ENCODE measurements at places on chromosomes 4 and X.

- DNase-seq: no peak
Measured at GRCh38 chr4:147994076-147994475, 262.2 kb downstream of the ARHGAP10 start.

GRCh38 chr4:26887143-26887542 lies 26.5 kb downstream of the STIM2 start:
- no peak for DNase-seq

DNA sequence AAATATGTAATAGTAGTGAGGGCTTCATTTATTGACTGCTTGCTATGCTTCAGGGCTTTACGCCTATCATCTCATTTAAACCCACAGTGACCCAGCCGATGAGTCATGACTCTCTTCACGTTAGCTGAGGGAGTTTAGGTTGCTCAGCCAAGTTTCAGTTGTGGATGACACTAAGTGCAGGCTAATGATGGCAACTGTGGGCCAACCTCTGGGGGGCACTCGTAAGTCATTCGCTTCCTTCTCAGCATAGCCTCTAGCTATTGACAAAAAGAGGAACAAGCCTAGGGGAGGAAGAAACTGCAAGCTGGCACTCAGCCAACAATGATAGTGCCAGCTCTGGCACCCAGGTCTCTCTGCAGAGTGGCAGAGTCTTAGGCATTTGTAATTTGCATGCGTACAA lies 325.0 kb downstream of the ARHGAP10 start:
- peak; percentile 35 for DNase-seq

GRCh38 chr4:13580036-13580435 lies 35.7 kb upstream of the NKX3-2 start:
- no peak for DNase-seq

GRCh38 chrX:15769300-15769954 lies 20.9 kb upstream of the ZRSR2 start:
- DNase-seq: no peak

DNA sequence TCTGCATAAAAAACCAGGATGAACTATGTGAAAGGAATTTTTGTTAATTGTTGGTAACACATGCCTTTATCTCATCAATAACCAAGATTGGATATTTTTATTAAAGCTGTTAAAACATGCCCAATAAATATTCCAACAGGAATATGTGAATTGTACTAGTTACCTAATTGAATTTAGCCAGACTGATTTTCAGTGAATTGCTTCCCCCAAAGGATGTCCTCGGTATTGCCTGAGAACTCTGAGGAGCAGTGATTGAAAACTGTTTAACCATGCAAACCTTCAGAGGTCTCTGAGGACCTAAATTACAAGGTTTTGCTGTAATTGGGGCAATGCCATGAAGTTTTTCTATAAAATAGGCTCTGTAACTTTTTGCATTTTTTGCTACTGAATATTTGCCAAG lies 66.6 kb downstream of the BLTP1 start:
- no peak for DNase-seq

DNA sequence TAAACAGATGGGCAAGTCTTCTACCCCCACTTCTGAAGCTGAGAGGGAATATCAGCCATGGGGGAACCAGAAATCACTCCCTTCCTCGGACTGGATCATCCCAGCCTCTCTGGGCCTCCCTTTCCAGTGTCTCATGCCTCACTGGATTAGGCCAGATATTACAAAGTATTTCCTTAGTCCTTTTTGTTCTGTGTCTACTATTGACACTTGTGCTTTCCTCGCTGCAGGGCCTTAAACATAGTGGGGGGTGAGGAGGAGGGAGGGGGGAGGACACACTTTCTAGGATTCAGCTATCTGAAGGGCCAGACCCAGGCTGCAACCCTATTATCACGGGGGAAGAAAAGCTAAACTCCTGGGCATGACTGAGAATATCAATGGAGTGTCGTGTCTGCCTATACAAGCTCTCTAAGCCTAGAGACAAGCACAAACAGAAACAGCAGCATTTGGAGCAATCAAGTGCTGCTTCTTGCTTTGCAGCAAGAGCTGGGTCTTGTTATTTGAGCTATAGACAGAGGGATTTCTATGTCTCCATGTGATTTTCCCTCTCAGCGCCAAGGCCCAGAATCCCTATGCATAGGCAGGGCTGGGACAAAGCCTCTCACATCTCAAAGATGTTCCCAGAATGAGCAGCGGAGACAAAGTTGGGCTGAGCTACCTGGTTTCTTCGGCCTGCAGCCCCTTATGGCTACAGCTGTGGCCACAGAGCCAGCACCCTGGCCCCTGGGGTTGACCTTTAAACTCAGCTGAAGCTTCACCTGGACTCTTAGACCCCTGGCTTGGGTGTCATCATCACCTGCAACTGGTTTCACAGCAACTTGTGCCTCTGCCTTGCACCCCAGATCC lies 20.2 kb downstream of the PJA1 start:
- no peak for DNase-seq

DNA sequence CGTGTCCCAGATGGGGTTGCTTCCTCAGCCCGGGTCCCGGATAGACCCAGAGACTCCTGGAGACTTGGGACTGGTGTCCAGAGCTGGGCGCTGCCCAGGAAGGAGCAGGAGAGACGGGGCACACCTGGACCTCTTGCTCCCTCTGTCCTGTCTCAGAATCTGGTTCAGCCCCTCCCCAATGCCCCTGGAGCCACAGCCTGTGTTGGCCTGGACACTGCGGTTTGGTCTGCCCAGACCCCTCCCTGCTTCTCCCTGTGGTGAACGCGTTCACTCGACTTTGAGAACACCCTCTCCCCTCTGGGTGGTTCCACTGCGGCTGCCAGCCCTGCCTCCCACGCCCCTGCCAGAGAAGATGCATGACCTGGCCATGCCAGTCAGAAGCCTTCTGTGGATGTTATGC lies 111.1 kb downstream of the HMX1 start:
- no peak for DNase-seq

DNA sequence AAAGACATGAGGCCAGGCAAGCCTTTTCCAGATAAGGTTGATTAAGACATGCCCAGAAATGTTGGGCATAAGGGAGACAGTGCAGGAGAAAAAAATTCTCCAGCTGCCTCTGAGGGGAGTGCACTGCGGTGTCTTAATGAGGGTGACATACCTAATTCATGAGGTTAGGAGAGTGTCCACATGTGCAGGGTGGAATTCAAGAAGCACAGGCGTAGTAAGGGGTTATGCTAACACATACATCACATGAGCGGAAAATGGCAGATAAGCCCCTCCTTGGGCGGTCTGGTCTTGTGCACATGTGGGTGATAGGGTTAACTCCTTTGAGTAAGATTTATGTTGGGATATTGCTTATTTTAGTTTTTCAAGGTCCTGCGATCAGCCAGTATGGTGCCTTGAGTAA lies 122.4 kb downstream of the PHKA2 start:
- no peak for DNase-seq

GRCh38 chr4:52317361-52317879 lies 266.3 kb downstream of the SPATA18 start:
- DNase-seq: no peak

DNA sequence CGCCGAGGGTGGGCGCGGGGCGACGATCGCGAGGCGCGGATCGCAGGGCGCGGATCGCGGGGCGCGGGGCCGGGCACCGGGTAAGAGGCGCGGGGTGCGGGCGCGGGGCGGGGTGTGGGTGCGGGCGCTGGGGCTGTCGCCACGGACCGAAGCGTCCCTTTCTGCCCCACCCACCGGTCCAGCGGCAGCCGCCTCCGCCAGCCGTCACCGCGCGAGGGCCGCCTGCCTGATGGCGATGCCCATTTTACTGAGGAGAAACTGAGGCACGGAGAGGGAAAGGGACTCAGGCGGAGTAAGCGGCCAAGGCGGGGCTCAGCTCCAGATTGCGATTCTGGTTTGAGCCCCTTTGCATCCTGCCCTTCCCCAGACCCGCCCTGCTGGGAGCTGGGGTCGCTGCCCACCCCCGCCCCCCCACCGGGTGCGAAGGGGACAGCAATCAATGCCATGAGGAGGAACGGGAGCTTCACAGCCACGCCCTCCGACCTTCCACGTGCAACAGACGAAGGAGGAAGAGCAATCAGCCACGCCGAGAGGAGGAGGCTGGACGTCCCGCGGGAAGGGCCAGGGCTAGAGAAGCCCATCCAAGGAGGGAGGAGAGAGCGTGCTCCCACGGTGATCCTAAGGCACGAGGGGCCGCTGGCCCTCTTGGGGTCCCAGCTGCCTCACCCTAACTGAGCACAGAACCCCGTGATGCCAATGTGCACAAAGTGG lies 10.9 kb upstream of the MAN2B2 start:
- DNase-seq: no peak

- peak; percentile 35 for DNase-seq
Measured at GRCh38 chrX:23333842-23334520, 668 bp upstream of the PTCHD1 start.

DNA sequence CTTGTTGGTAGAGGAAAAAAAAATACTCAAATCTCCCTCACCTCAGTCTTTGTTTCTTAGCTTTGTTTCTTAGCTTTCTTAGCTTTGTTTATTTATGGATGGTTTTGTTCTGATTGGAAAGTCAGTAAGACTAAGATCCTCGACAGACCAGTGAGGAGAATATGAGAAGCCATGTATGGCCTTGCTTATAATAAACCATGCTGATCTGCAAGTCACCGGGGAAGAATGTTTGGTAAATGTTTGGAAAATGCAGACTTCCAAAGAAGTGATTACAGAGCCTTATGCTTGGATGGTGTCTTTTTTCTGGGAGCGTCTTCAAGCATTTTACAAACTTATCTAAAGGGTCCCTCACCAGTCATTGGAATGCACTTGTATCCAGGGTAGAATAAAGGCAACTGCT lies 90.1 kb upstream of the NOCT start:
- DNase-seq: no peak

DNA sequence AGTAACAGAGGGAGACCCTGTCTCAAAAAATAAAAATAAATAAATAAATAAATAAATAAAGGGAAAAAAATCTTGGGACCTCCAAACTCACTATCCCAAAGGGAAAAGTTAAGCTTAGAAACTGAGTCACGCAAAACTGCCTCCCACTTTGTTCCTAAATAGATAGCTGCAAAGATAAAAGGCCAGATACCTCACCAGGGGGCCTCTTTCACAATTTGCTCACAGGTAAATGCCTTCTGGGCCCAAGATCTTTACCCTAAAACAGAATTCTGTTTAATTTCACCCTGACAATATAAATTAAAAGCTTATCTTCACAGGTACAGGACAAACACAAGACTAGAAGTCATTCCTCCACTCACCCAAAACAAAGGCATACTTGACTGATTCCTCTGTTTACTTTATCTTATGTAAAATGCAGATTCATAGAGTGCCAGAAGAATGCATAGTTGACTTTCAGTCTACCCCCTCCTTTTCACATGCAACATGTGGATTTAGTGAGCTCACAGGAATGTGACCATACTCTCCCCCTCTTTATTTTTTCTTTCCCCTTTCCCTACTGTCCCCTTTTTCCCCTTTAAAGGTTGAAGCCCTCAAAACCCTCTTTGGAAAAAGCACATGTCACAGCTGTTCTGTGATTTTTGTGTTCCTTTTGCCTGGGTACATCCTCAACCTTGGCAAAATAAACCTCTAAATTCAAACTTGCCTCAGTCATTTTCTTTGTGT lies 23.4 kb downstream of the ELF2 start:
- DNase-seq: no peak

GRCh38 chrX:31656013-31656412 lies 584.2 kb upstream of the FTHL17 start:
- no peak for DNase-seq

GRCh38 chr4:175373031-175373430 lies 439.0 kb downstream of the GPM6A start:
- DNase-seq: no peak

GRCh38 chr4:26723216-26723615 lies 137.4 kb upstream of the STIM2 start:
- no peak for DNase-seq

DNA sequence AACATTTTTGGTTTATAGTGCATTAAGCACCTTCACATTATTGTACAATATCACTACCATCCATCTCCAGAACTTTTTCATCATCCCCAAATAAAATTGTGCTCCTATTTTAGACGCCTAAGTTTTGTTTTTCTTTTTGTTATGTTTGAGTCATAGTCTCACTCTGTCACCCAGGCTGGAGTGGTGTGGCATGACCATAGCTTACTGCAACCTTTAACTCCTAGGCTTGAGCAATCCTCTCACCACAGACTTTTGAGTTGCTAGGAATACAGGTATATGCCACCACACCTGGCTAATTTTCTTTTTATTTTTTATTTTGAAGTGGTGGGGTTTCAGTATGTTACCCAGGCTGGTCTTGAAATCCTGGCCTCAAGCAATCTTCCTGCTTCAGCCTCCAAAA lies 33.9 kb downstream of the PRSS12 start:
- no peak for DNase-seq

DNA sequence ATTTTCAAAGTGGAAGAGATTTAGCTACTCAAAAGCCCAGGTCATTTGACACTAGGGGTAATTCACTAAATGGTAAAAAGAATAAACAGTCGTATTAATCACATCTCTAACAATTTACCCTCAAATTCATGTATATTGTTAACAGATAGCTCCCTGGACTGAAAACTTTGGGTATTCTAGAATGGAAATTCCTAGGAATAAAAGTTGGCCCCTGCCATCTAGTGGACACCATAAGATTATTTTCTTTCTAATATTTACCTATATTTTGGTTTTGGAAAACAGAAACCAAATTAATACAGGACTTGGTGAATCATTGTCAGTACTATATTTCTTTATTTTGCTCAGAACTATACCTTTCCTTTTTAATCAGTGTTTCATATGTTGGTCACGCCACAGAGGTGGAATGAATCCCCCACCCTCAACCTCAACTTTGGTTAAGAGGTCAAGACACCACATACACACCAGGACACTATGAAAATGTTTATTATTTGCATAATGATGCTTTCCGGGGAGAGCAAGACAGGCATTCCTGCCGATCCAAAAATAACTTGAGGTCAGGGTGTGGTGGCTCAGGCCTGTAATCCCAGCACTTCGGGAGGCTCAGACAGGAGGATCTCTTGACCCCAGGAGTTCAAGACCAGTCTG lies 96.2 kb upstream of the APOOL start:
- no peak for DNase-seq

DNA sequence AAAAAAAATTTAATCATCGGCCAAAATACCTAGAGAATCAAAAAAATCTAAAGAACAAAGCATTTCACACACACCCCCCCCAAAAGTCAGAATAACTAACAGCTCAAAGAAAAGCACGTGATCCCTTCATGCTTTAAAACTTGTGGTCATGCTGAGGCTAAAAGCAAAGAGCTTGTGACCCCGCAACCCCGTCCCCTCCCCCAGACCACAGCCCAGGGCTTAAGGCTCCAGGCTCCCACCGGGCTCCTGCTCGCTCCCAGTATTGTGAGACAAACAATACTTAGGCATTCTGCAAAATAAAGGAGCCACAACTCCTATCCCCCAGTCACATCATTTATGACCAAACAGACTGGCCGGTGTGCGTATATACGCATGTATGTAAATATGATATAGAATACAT lies 62.1 kb upstream of the CCDC160 start:
- no peak for DNase-seq

GRCh38 chr4:72016011-72016410 lies 15.8 kb upstream of the NPFFR2 start:
- DNase-seq: no peak

GRCh38 chrX:127259742-127260141 lies 440.2 kb downstream of the PRR32 start:
- no peak for DNase-seq

- DNase-seq: no peak
Measured at GRCh38 chr4:177282284-177282835, 27.3 kb upstream of the NEIL3 start.
